Stimulated activated CD8-positive, alpha-beta memory T cell treated with anti-CD3 and anti-CD28 coated beads, Interleukin-15, amount 100 ng/mL, for 1 hour (primary cell): ENCODE measurements at places on chromosomes 13 and 19.

GRCh38 chr13:41383386-41383785 is 72.3 kb downstream of the NAA16 start:
- no peak for DNase-seq

DNA sequence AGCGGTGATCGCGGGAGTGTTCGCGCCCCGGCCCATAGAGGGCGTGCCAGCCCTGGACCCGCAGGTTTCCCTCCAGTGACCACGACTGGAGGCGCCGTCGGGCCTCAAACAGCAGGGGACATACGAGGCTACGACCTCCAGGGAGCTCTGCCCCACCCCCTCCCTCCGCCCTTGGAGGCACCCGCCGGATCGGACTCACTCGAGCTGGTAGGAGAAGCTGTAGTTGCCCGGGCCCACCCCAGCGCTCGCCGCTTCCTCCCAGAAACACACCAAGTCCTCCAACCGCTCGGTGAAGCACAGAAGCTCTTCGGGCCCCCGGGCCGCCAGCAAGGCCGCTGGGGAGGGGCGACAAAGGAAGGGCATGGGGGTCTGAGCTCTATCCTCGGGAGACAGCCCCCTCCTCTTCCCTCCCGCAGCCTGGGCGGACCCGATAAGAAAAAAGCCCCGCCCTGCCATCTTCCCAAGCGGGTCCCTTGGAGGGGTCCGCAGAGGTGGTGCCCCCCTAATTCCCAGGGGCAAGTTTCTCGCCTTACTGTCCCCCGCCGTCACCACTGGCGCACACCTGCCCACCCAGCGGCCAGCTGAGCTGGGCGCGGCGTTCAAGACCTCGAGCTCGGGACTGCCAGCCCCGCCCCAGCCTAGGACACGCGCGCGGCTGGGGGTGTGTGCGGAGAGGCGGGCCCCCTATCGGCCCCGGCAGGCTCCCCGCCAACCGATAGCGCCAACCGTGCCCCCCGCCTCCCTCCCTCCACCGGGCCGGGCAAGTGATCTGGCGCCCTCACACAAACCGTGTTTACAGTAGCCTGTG is 1.0 kb downstream of the EPOR start:
- no peak for DNase-seq

DNA sequence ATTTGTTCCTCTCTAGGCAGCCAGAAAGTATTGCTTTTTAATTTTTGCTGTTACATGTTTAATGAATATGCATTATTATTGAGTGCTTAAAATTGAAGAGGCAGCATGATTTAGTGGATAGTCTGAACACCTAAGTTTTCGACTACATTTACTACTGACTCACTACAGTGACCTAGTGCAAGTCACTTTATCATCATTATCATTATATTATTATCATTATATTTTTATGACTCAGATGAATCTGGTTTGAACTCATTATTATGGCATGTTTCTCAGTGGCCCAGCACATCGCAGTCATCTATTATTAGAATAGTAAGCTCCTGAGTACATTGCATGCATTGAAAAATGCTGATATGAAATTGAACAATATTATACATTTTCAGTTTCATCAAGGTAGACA is 351.2 kb upstream of the PRR20A start:
- DNase-seq: no peak

GRCh38 chr13:74015137-74015536 is 119.1 kb downstream of the KLF12 start:
- DNase-seq: no peak

GRCh38 chr13:104937881-104938280 is 1597.6 kb downstream of the EFNB2 start:
- DNase-seq: no peak

- no peak for DNase-seq
Observed at GRCh38 chr13:26895808-26896466, 135.4 kb upstream of the GPR12 start.

DNA sequence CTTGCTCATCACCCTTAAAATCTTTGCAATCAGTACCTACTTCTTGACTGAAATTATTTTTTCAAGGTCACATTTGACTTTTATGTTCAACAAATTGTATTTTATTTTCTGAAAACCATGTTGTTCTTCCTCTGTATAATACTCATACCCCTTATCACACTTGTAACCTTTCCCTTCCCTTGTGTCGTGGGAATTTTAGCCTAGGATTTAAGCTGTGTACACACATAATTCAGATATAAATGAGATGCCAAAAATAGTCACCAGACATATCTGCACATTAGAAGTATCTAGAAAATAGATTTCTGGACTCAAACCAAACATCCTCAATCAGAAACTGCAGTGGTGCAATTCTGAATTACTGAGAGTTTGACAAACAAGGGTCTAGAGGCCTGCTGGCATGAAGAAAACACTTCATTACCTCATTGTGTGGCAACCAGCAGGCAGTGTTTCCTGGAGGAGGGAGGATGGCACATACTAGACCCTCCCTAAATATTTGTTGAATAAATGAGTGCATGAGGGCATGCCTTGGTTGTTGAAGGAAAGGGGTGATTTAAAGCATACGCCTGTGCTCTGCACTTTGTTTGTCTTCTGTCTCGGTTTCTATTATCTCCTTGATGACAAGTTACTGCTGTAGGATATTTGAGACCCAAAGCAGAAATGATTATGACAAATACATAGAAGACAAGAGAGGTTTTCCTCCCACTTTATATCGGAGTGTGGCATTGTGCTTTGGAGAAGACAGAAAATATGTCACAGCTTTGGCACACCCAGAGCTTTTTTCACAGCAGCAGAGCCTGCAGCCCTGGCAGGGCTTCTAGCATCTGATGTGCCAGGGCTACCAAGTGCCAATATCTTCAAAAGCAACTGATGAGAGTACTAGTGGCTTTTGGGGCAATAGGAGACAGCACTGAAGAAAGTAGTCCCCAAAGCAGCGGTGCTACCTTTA is 881.1 kb downstream of the PCDH9 start:
- DNase-seq: no peak

DNA sequence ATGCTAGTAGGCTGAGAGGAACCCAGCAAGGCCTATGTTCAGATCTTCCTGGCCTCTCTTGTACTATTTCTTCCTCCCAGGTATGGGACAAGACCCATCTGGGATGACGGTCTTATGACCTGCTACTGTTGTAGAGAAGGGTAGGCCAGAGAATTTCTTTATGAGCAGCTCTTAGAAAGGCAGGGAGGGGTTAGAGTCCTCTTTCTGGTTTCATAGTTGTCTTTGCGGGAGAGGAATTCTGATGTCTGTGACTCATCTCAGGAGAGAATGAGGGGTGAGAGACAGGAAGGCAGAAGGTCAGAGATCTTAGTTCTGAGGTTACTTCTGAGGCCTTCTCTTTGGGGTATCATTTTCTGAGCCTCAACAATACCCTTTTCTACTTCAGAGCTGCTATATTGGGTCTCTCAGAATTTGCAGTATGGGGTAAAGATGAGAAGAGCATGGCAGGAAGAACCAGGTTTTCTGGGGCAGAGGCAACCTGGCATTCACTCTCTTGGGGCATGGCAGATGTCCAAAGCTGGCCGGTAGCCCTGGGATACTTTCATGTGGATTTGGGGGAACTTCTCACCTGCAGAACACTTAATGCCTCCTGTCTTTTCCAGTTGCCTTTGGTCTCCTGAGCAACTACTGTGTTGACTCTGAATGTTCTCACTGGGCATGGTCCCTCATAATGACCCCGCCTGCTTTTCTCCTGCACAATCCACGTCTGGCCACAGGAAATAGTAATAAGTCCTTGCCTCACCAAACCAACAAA is 154.4 kb downstream of the GGACT start:
- no peak for DNase-seq

GRCh38 chr13:97113231-97114001 is 108.7 kb upstream of the MBNL2 start:
- DNase-seq: no peak

GRCh38 chr19:29216021-29216420 is 3.1 kb upstream of the UQCRFS1 start:
- DNase-seq: no peak

DNA sequence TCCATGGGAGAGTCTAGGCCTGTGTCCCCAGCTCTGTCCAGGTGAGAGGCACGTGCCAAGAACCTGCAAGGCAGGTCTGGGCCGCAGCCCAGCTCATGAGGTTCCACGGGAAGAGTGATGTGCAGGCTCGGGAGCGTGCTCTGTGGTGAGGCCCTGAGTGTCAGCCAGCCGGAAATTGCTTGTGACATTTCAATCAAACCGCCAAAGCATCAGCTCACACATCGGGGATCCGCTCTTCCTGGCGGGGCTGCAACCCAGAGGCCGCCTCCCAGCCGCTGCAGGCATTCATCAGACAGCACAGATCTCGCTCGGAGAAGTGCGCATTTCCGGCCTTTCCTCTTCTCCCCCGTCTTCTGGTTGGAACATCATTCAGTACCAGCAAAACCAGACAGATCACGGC is 109.3 kb downstream of the KDM4B start:
- no peak for DNase-seq
